ENCODE measurements at places on chromosomes 11 and 22. TPM values are rescaled to one million over a fixed set of nuclear protein-coding genes. Genes with fewer than 3 reads are reported as not detected.

ARHGAP20 gene
- 20.0 TPM for total RNA-seq

OR8D1 gene
- total RNA-seq = not detected

KIF18A gene
- 0.82 TPM for total RNA-seq

HTATIP2 gene
- 27.9 TPM for total RNA-seq

MMP7 gene
- total RNA-seq = not detected

TRPM5 gene
- total RNA-seq = not detected

E2F8 gene
- total RNA-seq = 4.4 TPM

CARD18 gene
- not detected for total RNA-seq

RNF214 gene
- 15.4 TPM for total RNA-seq

C2CD2L gene
- total RNA-seq = 4.9 TPM

CHRM1 gene
- total RNA-seq = not detected

LMO2 gene
- 21.8 TPM for total RNA-seq

RASGRP2 gene
- total RNA-seq = not detected

CYP2D6 gene
- not detected for total RNA-seq

BCO2 gene
- 1.5 TPM for total RNA-seq

CHST1 gene
- 0.82 TPM for total RNA-seq

BAIAP2L2 gene
- total RNA-seq = 3.2 TPM

CARD16 gene
- total RNA-seq = 11.5 TPM

TRIM49 gene
- total RNA-seq = not detected
